ENCODE measurements at places on chromosomes 16 and 17.

DNA sequence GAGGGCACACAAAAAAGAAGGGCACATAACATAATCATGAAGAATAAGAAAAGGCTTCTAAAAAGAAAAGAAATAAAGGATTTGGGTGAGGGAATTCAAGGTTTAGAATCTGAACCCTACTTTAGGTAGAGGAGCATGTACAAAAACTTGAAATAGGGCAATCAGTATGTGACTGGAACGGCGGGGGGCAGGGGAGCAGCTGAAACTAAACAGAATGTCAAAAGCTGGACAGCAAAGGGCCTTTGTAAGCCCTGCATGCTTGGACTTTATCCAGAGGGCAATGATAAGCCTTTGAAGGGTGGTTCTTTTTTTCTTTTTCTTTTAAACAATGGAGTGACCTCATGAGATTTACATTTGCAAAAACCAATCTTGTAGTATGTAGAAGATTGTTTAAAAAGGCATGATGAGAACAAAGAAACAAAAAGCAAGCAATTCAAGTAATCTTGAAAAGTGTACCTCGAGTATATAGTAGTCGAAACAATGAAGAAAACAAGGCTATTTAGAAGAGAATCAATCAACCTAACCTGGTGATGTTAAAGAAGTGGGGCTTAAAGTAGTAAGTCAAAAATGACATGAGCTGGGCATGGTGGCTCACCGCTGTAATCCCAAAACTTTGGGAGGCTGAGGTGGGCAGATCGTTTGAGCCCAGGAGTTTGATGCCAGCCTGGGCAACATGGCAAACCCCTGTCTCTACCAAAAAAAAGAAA is 46.7 kb upstream of the ANKFY1 start:
- DNase-seq: no peak

- no peak for DNase-seq
Observed at GRCh38 chr17:66727634-66728570, 107.0 kb upstream of the CACNG5 start.

DNA sequence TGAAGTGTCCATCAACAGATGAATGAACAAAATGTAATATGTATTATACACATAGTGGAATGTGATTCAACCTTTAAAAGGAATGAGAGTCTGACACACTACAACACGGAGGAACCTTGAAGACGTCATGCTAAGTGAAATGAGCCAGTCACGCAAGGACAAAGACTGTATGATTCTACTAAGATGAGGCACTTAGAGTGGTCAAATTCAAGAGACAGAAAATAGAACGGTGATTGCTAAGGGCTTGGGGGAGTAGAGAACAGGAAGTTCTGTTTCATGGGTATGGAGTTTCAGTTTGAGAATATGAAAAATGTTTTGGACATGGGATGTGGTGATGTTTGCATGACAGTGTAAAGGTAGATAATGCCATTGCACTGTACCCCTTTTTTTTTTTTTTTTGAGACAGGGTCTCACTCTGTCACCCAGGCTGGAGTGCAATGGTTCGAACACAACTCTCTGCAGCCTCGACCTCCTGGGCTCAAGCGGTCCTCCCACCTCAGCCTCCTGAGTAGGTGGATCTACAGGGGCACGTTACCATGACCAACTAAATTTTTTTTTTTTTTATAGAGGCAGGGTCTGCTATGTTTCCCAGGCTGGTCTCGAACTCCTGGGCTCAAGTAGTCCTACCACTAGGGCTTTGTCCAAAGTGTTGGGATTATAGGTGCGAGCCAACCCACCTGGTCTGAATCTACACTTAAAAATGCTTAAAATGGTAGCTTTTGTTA is 2.9 kb upstream of the CCDC102A start:
- no peak for DNase-seq

- DNase-seq: no peak
Observed at GRCh38 chr17:59028328-59028727, 78.4 kb downstream of the TRIM37 start.

GRCh38 chr17:44348234-44348987 is 3.3 kb downstream of the GRN start:
- DNase-seq: no peak

DNA sequence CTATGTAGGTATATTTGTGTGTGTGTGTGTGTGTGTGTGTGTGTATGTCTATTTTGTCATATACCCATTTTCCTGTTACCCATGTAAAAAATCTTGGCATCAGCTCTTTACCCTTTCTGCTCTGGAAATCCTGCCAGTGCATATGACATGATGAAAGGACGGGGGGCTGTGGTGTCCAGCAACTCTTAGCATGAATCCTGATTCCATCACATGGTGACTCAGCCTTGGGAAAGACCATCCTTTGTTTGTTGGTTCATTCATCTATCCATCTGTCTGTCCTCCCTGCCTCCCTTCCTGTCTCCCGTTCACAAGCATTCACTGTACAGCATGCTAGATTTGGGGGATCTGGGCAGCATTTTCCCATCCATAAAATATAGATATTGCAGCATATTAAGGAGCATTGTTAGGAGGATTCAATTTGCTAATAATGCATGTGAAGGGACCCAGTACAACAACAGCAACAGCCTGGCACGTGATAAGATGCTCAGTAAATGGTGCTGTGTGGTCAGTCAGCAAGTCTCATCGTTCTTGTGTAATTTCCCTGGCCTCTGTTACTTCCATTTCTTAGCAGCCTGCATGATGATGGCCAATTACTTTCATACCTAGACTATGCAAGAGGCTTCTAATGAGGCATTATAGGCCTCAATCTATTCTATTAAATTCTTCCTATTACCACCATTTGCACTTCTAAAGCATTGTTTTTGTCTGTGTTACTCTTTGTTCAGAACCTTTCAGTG is 191.0 kb downstream of the PRKCA start:
- DNase-seq: peak; percentile 50

GRCh38 chr16:81523387-81524115 is 78.9 kb downstream of the CMIP start:
- DNase-seq: peak; percentile 51

DNA sequence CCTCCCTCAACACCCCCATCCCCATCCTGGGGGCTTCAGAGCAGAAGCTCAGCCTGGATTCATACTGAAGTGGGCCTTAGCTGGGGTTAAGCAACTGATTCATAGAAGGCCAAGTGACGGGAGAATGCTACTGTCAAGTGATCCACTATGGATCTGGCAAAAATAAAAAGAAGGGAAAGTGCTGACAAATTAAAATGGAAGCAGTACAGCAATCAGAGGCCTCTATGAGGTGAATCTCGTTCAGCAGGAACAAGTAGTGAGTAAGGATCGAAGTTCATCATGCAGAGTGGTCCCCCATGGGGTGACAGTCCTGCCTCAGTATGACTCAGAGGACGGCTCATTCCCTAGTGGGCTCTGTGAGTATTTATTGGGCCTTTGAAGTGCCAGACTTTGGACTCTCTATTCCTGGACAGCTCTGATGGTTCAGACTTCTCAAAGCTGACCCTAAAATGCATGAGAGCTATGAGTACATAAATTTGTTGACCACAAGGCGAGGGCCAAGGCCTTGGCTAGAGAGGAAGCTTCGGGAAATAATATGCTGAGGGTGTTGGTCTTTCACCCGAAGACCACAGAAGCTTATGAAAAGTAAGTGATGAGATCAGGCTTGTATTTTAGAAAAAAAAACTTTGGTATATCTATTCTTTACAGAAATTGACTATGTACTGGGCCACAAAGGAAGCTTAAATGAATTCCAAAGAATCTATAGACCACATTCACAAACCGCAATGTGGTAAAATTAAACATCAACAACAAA is 5.3 kb upstream of the NSMCE1 start:
- DNase-seq: peak; percentile 59

GRCh38 chr17:77160875-77161530 is 20.2 kb downstream of the SEC14L1 start:
- DNase-seq: no peak

GRCh38 chr17:27244491-27245223 is 49.3 kb upstream of the WSB1 start:
- peak; percentile 94 for DNase-seq

- DNase-seq: no peak
Observed at GRCh38 chr16:74726716-74727115, 26.1 kb upstream of the MLKL start.

- no peak for DNase-seq
Observed at GRCh38 chr16:11585460-11586377, 1.0 kb downstream of the LITAF start.

DNA sequence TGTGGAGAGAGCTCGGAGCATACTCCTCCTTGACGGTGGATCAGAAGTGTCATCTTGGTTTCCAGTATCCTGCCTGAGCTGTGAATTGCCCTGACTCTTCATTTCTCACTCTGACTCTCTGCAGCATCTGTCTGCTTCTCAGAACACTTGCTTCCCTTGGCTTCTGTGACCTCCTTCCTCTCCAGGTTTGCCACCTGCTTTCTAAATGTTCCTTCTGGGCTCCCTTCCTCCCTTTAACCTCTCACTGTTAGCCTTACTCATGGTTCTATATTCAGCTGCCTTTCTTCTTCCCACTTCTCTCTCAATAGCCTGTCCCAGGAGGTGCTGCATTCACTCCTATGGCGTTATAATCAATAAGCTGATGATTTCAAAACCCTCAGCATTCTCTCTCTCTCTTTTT is 11.2 kb upstream of the PRKAR1A start:
- no peak for DNase-seq

DNA sequence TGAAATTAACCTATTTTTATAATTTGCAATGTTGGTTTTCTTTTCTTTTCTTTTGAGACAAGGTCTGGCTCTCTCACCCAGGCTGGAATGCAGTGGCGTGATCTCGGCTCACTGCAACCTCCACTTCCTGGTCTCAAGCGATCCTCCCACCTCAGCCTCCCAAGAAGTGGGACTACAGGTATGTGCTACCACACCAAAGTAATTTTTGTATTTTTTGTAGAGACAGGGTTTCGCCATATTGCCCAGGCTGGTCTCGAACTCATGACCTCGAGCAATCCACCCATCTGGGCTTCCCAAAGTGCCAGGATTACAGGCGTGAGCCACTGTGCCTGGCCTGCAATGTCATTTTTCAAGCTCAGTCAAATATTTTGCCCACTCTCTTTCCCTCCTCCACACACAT is 36.0 kb downstream of the MYH11 start:
- DNase-seq: no peak

DNA sequence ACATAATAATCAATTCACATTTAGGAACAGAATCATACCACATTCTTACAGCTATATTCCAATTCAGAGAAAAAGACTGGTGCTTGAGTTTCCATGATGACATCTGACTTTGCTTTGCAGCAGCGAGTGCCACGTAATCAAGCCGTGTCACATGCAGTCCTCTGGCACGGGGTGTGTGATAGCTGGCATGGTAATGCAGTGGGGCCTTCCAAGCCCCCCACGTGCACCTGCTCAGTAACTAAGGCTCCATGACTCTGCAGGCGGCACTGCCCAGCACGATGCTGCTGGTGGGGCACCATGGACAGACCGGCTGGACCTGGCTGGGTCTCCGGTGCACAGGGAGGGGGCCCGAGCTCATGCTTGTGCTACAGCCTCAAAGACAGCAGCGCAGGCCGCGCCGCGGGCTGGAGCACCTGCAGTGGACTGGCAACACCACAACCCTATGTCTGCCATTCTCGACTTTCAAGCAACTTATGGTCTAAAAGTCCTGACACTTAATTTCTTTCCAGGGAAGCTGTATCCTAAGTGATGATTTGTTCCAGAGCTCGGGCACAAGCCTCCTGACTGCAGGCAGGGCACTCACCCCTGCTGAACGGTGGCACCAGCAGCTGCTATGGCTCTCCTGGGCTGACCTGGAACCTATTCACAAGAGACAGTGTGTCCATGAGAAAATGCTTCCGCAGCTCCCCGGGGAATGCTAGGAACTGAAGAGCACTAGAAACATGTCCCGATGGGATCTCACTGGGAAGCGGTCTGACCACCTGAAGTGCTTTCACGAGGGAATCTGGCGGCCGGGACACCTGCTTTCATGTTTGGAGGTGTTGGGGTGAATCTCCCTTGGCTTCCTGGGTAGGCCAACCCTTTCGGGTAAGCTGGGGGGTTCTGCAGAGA is 99.5 kb upstream of the DNAH17 start:
- DNase-seq: no peak

DNA sequence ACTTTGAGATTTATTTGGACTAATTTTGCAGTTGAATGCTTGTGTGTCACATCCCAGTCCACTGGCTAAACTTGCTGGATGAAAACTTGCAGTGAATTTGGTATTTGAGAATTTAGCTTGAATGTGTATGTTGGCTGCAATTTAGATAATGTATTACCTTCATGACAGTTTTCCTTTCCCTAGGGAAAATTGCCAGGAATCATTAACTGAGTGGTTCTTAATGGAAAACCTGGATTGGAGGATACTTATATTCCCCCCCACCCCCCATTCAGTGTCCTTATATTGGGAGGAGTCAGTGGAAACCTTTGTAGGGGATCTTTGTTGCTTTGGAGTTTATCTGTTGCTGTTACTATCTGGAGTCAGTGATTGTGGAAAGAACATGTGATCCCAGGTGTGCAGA is 67.6 kb downstream of the KPNA2 start:
- DNase-seq: no peak

GRCh38 chr16:55056585-55057401 is 126.1 kb downstream of the IRX5 start:
- no peak for DNase-seq

DNA sequence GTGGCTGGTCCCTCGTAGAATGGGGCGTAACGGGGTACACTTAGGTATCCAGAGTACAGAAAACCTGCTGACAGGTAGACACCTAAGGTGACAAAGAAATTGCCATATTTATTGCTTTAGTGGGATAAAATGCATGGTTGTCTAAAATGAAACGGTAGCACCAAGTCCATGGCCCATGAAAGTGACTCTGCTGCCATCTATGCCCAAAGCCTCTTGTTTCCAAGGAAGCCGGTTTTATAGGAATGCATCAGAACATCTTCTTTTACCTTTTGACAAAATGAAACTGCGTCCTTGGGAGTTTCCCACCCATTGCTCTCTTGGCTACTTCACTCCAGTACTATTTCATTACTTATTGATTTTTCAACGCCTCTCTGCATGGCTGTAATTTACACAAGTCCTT is 151.3 kb upstream of the ZFHX3 start:
- DNase-seq: no peak

- DNase-seq: no peak
Observed at GRCh38 chr16:87135246-87136030, 181.8 kb downstream of the C16orf95 start.

GRCh38 chr16:8866118-8866883 is 2.5 kb downstream of the CARHSP1 start:
- DNase-seq: no peak

- no peak for DNase-seq
Observed at GRCh38 chr17:34151102-34151501, 104.0 kb upstream of the CCL2 start.

DNA sequence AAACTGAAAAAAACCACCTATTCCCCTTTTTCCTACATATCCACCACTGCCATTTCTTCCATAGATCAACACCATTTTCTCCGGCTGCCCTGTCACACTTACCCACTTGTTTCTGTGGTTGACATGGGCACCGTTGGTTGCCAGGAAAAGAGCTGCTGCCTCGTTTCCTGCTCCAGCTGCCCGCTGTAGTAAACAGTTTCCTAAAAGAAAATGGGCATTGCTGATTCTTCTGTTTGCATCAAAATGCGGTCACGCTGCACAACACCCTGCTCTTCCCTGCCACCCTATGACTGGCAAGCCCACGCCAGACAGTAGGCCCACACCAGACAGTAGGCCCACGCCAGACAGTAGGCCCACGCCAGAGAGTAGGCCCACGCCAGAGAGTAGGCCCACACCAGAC is 46.3 kb downstream of the CYB5D2 start:
- no peak for DNase-seq

- no peak for DNase-seq
Observed at GRCh38 chr16:19690196-19690595, 27.8 kb downstream of the KNOP1 start.

All from stromal cell of bone marrow (primary cell).